ENCODE measurements at places on chromosomes 2 and 18.

DNA sequence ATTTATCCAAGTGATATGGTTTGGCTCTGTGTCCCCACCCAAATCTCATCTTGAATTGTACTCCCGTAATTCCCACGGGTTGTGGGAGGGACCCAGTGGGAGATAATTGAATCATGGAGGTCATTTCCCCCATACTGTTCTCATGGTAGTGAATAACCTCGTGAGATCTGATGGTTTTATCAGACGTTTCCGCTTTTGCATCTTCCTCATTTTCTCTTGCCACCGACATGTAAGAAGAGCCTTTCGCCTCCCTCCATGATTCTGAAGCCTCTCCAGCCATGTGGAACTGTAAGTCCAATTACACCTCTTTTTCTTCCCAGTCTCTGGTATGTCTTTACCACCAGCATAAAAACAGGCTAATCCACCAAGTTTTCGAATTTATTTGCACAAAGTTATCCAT is 20.3 kb upstream of the CHST10 start:
- DNase-seq, result no peak

DNA sequence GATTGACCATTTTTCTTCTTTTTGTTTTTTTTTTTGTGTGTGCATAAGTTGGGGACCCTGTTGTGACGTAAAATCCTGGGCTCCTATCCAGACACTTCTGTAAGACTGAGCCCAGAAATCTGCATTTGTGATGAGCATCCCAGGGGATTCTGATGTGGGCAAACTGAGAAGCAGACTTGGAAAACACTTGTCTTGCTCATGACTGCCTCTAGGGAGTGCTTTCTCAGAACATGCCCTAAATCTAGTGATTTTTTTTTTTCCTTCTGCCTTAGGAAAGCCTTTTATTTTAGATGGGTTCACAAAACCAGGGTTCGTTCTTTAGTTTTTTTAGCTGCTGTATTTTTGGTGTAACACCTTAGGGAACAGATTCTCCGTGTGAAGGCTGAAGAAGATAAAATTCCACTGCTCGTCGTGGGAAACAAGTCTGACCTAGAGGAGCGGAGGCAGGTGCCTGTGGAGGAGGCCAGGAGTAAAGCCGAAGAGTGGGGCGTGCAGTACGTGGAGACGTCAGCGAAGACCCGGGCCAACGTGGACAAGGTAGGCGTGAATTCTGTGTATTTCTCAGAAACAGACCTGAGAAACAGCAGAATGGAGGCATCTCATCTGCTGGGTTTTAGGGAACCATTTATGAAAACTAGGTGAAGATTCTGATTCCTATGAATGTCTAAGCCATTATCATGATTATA is 36.7 kb downstream of the RALB start:
- no peak for DNase-seq

DNA sequence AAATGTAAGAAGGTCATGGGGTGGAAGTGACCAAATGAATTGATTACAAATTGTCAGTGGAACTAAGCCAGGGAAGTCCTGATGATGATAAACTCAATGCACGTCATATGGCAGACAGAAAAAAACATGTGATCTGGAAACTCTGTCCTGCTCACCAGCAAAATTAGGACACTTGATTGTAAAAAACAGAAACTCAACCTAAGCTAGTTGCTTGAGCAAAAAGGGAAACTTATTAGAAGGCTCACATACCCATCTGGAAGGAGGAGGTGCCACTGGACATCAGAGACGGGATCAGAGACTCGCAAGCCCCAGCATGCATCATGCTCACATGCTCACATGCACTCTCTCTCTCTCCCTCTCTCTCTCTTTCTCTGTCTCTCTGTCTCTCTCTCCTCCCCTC is 96.8 kb downstream of the SP3 start:
- no peak for DNase-seq

DNA sequence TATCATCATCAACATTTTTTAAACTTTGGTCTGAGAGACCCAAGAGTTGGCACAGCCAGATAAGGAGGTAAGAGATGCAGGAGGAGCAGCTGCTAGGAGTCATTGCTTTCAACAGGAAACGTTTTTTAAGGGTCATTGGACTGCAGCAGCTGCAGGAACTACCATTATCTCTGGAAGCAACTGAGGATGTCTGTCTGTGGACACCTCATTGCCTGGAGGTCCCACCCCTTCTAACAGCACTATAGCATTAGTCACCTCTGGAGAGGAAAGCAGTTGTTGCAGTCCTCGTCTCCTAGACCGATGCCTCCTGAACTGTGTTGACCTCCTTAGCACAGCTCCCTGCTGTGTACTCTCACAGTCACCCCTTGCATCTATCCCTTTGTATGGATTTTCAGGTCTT is 21.5 kb upstream of the FSHR start:
- DNase-seq, result no peak

DNA sequence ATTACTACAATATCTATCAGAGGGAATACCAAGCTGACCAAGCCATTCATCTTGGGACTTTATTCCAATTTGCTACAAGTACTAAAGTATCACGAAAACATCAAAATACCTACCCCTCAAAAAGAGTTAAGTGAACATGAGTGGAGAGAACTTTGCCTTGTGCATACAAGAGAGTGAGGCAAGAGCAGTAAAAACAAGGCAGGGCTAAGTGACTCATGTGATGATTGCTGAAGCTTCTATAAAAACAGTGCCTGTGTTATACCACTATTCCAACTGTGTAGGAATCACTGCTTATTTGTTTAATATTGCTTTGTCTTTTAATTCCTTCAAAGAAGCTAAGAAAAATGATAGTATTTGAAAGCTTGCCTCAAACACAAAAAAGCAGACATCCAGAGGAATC is 61.2 kb downstream of the FARSB start:
- DNase-seq, result no peak
